Fibroblast of skin of right quadriceps (primary cell): ENCODE measurements at places on chromosomes 5 and 9.

DNA sequence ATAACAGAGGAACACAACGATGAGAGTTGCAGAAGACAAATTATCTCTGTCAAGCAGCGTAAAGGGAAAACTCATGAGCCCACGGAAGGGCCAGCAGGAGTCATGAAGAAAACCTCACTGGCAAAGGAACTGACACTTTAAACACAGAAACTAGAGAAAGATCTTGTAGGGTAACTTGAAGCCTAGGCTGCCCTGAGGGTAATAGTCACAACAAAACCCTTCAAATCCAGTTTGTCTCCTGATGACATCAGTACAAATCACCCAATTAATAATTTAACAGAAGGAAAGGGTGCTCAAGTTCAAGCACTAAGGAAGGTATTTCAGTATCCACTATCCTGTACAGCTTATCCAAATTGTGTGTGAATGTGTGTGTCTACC is 549.1 kb downstream of the MTRR start:
- DNase-seq, result no peak

DNA sequence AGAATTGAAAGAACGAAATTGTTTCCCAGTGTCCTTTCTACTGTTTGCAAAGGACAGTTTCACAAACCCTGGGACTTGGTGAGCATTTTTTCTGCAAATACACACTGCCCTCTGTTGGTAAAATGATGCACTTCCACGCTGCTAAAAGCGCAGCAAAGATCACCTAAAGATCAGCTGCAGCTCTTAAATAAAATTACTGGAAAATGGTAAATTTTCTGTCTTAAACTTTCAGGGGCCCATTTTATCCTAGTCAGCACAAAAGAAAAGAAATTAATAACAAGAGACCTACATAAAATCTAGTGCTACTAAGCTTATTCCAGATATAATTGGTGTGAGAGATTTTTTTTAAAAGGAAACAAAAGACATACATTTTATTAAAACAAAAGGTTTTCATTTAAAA is 566.0 kb downstream of the CAAP1 start:
- peak; percentile 78 for DNase-seq

DNA sequence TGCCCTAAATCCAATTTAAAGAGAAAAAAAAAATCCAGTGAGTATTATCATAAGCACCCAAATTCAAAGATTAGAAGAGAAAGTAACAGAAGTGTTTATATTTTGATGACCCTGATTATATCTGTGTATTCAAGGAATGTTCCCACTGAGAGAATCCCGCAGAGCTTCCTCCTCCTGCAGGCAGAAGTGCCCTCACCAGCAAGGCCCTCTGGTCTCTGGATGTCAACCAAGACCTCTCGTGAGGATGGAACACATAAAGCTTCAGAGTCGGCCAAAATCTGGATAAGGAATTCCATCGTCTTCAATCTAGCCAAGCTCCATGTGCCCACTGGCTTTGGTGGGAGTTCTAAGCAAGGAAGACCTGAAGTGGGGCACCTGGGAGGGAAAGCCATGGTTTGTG is 18.1 kb downstream of the PTCH1 start:
- DNase-seq, result no peak

GRCh38 chr5:133824661-133825254 is 143.7 kb downstream of the C5orf15 start:
- no peak for DNase-seq

DNA sequence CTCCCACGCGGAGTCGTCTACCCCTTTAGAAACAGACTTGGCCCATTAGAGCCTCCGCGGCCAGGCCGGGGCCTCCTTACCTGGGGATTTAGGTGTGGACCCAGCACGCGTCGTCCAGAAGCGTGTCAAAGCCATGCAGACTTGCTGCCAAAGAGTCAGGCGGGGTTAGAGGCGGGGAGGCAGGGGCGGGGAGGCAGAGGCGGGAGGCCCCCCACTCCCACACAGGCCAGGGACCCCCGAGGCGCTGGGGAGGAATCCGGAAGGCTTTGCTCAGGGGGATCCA is 47.1 kb downstream of the HABP4 start:
- DNase-seq, result no peak

- no peak for DNase-seq
These were observed 76.3 kb upstream of the PTGER4 start for GRCh38 chr5:40603378-40603777.

- no peak for DNase-seq
These were observed 156.5 kb downstream of the PSAT1 start for GRCh38 chr9:78453450-78453849.

DNA sequence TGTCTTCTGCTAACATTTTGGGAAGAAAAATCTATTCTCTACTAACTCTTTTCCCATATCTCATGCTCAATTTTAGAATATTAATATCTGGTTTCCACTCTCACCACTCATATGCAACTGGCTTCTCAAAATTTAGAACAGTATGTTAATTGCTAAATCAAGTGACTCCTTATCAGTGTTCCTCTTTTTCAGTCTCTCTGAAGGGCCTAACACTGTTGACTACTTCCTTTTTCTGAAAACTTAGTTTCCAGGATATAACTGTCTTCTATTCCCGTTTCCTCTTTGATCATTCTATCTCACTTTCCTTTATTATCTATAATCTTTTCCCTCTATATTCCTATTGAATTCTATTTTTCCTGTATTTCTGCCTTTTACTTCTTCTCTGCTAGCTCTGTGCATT is 1717.2 kb upstream of the C9orf72 start:
- no peak for DNase-seq

DNA sequence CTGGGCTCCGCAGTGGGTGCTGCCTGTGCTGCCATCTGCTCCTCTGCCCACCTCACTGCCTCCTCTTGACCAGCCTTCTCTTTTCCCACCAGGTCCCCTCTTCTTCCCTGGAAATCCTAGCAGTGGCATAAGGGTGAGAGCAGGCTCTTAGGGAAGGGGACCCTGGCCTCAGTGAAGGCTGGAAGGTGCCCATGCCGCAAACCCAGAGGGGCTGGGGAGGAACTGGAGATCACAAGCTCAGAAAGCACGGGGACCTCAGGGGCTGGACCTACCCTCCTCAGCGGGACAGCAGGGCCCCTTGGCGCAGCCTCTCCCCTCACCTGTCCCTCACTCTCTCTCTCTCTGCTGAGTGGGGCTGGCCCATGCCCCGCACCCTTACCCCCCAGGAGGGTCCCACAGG is 144.4 kb upstream of the IRX2 start:
- no peak for DNase-seq

DNA sequence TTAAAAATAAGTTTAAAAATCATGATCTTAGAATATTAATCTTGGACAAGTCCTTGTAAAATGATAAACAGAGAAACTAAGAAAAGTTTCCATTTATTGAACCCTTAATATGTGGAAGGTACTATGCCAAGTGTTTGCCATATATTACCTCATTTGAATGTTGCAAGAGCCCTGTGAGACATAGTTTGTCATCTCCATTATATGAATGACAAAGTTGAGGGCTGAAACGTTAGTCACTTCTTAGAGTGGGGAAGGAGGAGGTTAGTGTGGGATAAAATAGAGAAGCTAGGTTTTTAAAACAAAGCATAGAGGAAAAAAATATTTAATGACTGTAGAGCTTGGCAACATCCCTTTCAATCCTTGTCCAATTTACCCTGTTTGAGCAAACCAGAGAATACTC is 2.0 kb downstream of the TNC start:
- DNase-seq, result peak; percentile 86

- peak; percentile 87 for DNase-seq
These were observed 88.0 kb upstream of the ELL2 start for GRCh38 chr5:96049398-96050272.

DNA sequence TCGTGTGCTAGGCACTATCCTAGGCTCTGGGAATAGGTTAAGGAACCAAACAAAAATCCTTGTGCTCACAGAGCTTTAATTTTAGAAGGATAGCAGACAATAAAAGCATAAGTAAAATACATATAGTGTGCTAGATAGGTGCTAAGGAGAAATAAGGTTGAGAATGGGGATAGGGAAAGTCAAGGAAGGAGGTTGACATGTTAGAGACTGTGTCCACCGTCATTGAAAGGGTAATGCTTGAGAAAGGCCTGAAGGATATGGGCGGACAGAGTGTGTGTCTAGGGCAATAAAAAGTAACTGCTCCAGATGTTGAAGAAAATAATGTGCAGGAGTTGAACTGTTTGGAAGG is 482 bp upstream of the TDRD7 start:
- DNase-seq, result no peak

DNA sequence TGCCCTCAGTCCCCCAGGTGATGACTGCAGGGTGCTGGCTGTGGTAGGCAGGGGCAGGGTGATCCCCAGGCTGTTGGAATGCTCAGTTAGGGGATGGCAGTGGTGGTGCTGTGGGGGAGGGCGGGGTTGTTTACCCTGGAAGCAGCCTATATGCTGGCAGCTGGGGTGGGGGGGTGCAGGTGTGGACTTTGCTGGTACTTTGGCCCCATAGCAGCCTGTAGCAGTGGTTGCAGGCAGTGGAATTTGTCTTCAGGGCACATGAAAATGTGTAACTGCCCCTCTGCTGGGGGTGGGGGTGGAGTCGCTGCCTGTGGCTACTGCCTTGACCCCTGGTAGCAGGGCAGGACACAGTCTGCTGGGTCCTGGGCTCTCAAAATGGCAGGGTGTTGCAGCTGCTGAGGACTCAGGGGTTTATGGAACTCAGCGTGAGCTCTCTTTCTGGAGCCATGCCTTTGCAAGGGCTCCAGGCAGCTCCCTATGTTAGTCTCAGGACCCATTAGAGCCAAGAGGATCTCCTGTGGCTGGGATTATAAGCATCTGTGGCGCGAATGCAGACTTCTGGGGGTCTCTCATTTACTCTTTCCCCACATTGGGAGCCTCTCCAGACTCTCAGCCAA is 65.0 kb downstream of the RMI1 start:
- no peak for DNase-seq
